ENCODE measurements at places on chromosomes 13 and 19. TPM values are rescaled to one million over a fixed set of nuclear protein-coding genes. Genes with fewer than 3 reads are reported as not detected.

- DNase-seq: no peak
Measured at GRCh38 chr13:50401049-50401505, 385.8 kb downstream of the KCNRG start.

- no peak for DNase-seq
Measured at GRCh38 chr13:106916329-106916976, 348.5 kb upstream of the ARGLU1 start.

GRCh38 chr13:20340136-20340758 is 108.1 kb upstream of the GJB6 start:
- DNase-seq: no peak

GRCh38 chr19:39692166-39692565 is 12.1 kb upstream of the LGALS14 start:
- DNase-seq: no peak

- no peak for DNase-seq
Measured at GRCh38 chr13:47298506-47298905, 401.7 kb upstream of the HTR2A start.

NLRP7 gene
- total RNA-seq: not detected

- no peak for DNase-seq
Measured at GRCh38 chr13:52022356-52022755, 2.1 kb upstream of the UTP14C start.

OR4F17 gene
- total RNA-seq: not detected

GRCh38 chr19:42352301-42353259 is 27.1 kb downstream of the MEGF8 start:
- DNase-seq: no peak

DNA sequence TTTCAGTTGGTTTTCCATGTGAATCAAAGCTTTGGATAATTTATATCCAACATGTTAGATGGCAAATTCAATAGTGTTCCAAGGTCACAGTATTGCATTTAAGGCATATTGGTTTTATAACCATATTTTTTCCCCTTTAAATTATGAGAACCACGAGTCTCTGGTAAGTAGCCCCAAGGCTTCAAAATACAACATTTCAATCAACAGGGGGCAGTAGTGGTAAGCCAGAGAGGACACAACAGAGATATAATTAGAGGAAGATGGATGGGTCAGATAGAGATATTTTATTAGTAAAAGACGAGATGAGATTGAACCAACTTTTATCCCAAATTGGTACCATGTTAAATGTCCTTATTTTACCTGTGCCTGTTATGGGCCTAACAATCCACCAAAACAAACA is 53.1 kb downstream of the KL start:
- DNase-seq: no peak

DNA sequence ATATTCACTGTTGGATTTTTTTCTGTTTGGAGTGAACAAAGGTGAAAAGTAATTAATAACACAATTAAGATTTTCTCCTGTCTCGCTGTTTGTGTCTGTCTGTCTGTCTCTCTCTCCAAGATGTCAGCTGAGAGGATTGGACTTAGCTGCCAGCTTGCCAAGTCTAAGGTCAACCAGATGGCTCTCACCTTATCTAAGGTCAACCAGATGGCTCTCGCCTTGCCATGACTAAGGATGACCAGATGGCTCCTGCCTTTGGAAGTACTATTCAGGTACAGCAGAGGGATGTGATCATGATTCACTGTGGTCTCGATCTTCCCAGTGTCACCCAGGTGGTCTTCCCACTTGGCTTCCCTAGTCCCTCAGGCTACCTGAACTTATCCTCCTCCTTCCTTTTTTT is 1436.4 kb downstream of the UQCRFS1 start:
- DNase-seq: no peak

PLPPR3 gene
- not detected for total RNA-seq

DNA sequence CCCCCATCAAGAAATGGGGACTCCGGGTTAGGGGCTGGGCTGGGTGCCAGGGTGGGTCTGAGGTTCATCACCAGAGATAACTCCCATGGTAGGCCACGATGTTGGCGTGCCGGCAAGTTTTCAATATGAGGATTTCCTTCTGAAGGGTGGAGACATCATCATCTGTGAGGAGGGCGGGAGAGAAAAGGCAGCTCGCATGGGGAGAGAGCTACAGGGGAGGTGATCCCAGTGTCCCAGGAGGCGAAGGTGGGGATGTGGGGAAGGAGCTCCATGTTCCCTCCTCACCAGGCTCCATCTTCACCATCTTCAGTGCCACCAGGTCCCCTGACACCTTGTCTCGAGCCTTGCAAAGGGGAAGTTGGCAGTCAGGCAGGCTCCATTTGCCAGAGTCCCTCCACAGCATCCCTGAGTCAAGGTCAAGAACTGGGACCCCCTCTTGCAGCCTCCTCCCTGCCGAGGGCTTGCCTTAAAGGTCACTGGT is 430 bp downstream of the MAP4K1 start:
- no peak for DNase-seq

GRCh38 chr19:38900202-38900629 is 447 bp downstream of the NFKBIB start:
- peak; percentile 36 for DNase-seq

DNA sequence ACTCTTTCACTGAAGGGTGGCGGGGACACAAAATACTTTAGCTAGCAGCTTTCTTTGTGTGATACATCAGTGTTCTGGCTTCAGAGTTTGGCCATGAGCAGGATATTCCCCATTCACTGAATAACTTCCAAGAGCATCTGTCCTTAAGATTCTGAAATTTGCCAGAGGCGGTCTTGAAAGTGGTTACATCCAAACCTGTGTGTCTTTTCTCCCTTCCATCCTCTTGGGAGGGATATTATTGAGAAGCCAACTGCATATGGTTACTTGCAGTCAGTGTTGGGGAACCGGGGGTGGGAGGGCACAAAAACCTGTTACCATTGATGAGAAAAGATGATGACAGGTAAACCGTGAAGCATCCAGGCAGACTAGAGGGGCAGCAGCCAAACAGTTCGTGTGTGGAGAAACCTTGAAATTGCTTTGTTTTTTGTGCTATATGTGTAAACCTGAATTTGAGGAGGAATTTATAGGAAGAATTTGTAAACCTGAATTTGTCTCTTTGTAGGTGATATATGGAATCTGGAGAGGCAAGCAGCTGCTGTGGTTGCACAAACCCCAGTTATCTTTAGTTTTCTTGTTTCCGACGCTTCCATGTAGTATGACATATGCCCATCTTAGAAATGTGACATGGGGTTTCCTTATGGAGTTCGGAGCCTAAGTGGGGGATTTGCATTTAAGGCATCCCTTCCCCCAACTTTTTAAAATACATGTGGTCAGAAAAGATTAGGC is 104.8 kb downstream of the WDFY2 start:
- DNase-seq: no peak

DNA sequence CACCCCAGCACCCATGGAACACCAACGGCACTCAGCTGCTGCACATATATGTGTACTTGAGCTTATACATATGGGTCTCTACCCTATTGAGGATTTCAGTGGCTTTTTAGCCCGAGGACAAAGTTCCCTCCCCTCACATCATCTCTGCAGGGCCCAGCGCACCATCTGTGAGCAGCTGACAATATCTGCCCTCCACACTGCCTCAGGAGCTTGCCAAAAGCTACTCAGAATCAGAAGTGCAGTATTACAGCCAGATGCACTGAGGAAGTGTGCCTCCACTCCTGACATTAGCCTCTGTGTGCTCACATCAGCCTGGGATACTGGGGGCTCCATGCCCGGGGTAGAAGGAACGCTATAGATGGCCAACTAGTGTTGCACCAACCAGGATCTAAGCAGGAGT is 903.9 kb downstream of the UQCRFS1 start:
- DNase-seq: no peak

DNA sequence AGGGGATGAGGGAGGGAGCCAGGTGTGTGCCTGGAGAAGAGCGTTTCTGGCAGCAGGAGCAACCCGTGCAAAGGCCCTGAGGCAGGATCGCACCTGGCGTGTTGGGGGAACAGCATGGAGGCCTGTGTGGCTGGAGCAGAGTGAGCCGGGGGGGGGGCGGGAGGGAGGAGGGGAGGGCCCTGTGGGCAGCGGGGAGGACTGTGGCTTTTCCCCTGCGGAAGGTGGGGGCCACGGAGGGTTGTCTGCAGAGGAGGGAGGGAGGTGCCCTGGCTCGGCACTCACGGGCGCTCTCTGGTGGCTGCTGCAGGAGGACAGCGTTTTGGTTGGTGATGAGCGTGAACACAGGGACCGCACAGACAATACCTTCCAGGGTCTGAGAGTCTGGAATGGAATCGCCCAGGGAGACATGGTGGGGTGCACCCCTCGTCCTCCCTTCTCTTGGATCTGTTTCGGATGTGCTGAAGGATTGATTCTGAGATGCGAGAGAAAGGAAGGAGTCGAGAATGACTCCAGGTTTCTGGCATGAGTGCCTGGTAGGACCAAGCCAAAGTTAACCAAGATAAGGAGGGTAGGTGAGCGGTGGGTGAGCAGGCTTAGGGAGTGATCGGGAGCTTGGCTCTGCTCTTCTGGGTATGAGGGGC is 6.5 kb downstream of the RAB11B start:
- DNase-seq: no peak

GRCh38 chr13:107864543-107865317 is 350.6 kb downstream of the LIG4 start:
- no peak for DNase-seq

DNA sequence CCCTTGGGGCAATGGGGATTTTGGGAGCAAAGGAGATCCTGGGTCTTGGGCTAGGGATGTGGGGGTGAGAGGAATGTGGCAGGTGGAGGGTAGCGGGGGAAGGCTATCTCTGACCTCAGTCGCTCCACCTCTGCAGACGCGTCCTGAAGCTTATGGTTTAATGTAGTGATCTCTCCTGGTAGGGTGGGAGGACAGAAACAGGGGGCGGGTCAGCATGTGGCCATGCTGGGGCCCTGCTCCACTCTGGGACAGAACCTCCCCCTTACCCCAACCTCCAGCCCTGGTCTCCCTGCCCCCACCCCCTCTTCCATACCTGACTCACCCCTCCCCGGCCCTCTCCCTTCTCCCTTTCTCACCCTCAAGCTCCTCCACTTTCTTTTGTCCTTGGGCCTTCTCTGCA is 1.4 kb downstream of the BST2 start:
- DNase-seq: no peak

DNA sequence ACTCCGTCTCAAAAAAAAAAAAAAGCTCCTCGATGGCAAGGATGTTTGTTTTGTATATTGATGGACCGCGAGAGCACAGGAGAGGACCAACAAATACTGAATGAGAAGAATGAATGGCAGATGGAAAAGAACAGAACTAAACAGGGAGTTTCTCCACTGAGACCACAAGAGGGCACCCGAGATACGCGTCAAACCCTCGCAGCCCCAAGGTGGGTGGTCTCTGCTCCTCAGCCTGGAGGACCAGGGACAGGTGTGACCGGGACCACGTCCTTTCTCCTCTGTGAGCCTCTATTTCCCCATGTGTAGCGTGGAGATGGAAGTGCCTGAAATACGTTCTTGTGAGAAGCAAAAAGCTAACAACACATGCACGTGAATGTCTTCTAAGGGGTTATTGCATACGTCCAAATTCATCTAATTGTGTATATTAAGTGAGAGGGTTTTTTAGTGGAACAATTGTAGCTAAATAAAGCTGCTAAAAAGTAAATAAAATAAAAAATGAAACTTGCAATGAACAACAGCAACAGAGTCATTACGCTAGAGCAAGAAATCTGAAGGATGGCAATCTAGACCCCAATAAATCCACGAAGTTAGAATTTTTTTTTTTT is 8.3 kb upstream of the CDC42EP5 start:
- no peak for DNase-seq

DNA sequence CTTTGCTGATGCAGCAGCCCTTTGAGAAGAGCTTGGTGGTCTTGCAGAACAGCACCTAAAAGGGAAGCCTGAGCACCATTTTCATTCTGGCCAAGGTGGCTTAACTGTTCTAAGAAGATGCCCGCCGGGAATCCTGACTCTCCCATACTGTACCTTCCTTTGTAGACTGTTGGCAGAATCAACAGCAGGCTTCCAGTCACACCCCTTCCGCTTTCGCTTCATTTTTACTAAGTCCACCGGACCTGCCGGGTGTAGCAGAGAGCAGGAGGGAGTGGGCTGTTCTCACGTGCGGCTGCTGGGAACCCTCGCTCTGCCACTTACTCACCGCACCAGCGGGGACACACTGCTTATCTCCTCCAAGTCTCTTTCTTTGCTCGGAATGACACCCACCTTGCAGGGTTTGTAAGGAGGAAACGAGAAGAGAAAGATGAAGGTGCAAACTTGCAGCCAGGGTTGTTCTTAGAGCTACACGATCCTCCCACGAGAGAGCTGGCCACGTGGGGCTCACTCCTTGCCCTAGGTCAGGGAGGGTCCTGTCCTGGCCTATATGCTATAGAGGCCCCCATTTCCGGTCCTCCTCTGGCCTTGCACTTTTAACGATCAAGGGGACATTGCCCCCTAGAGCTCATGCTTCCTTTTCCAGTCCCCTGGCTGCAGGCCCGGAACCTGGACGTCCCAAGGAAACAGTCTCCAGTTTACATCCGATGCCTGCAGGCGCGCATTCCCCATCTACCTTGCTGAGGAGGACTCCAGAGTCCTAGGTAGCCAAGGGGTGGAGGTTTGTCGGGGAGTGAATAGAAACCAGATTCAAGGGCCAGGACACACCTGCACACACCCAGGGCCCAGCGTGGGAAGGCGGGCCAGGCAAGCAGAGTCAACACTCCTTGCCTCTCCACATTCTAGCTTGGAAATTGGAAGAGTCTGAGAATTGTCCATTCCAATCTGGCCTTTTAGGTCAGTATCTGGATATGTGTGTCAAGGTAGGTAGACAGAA is 453.6 kb downstream of the IRS2 start:
- DNase-seq: no peak

GGN gene
- total RNA-seq: not detected

DNA sequence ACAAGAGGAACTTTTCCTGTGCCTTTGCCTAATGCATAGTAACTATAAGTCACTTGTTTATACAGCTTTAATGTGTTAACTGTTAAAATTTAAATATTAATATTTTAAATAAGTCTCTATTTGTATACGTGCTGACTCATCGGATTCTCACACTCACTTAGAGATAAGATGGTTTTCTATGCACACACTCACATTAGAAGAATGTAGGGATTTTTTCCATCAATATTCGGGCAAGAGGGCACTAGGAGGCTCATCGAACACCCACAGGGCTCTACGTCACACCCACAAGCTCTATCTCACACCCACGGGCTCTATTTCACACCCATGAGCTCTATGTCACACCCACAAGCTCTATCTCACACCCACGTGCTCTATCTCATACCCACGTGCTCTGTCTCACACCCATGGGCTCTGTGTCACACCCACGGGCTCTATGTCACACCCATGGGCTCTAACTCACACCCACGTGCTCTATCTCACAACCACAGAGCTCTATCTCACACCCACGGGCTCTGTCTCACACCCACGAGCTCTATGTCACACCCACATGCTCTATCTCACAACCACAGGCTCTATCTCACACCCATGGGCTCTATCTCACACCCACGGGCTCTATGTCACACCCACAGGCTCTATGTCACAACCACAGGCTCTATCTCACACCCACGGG is 73.4 kb downstream of the COL4A2 start:
- no peak for DNase-seq

PTH2 gene
- not detected for total RNA-seq

MAU2 gene
- total RNA-seq: 27.6 TPM
